ENCODE measurements at places on chromosomes 7 and 10.

DNA sequence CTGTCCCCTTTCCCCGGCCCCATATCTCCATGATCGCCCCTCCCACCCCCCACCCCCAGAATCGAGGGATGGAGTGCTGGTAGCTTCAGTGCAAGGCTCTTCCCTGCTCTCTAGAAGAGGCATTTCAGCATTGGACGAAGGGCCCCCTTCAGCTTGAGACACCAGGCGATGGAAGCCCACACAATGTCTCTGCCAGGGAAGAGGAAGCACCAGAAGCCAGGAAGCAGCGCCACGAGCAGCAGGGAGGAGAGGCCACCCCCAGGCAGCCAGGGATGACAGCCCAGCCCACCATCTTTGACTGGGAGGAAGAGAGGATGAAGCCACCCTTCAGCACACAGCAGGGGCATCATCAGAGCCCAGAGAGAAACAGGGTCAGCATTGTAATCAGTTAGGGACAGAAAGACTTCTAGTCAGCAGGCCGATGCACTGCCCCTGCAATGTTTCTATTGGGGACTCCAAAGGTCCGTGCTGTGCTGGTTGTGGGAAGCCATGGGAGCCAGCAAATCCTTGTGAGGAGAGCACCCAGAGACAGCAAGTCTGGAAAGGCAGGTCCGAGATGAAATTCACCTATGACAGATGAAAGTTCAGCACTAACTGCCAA is 15.7 kb downstream of the TMEM72 start:
- no peak for DNase-seq

GRCh38 chr7:83793558-83793957 is 144.6 kb upstream of the SEMA3E start:
- no peak for DNase-seq

DNA sequence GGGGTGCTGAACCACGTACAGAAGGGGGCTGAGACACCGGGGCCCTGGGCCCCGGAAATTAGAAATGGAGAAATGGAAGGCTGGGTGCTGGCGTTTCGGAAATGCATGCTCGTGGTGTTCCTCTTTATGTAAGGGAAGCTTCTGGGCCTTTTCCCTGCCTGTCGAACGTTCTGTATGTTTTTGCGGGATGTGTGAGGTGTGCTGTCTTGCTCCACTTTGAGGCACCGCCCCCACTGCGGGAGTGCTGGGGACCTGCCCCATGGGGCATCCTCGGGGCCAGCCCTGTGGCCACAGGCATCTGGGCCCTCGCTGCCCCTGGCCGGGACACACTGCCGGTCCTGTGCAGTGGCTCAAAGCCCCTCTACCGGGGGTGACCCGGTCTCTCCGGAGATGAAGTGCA is 1.7 kb upstream of the VENTX start:
- DNase-seq: no peak

GRCh38 chr7:106016331-106016730 is 53.3 kb downstream of the CDHR3 start:
- DNase-seq: no peak

DNA sequence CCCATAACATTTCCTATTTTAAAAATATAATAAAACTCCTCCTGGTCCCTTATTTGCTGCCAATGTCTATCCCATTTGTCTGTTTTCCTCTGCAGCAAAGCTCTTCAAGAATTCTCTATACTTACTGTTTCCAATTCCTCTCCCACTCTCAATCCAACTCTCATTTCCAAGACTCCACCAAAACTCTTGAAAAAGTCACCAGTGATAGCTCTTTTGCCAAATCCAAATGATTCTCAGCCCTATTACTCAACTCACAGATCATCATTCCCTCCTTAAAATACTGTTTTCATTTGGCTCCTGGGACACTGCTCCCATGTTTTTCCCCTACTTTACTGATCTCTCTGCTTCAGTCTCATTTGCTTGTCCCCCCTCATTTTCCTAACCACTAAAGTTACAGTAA is 139.4 kb downstream of the HIBADH start:
- no peak for DNase-seq

DNA sequence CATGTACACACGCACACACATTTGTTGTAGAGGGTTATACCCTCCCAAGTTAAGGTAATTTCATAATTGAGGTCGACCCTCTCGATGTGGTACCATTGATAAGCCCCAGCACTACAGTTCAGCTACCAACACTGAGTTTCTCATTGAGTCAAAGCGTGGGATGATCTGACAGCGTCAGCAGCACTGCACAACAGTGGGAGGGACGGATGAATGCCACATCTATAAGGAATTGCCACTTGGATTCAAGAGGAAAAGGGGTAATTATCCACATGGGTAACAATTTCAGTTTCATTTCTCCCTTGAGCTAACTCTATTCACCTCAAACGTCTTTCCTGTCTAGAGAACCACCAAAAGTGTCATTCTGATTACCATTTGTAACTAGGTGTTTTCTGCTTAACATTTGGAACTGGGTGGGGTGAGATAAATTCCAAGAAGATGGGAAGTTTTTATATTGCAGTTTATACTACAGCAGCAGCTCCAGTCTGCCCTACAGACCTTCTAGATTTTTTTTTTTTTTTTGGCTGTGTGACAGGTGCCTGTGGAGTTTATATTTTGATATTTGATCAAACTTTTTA is 342.9 kb downstream of the AUTS2 start:
- no peak for DNase-seq

DNA sequence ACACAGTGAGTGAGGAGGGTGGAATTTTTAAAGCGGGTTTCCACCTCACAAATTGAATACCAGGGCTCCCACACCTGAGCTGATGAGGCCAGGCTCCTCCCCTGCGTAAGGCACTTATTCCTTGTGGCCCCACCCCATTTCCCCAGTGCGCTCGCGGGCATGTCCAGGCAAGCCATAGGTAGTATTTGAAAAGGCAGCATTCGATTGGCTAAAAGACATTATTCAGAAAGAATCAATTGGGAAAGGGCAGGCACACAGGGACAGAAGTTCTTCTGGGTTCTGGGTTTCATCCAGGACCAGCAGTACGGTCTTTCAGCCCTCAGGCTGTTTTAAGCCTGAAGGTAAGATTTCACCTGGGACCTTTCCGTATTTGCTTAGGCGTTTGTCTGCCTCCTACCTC is 222.3 kb downstream of the BBS9 start:
- no peak for DNase-seq

GRCh38 chr7:45217358-45217757 is 59.8 kb downstream of the RAMP3 start:
- DNase-seq: peak; percentile 12

DNA sequence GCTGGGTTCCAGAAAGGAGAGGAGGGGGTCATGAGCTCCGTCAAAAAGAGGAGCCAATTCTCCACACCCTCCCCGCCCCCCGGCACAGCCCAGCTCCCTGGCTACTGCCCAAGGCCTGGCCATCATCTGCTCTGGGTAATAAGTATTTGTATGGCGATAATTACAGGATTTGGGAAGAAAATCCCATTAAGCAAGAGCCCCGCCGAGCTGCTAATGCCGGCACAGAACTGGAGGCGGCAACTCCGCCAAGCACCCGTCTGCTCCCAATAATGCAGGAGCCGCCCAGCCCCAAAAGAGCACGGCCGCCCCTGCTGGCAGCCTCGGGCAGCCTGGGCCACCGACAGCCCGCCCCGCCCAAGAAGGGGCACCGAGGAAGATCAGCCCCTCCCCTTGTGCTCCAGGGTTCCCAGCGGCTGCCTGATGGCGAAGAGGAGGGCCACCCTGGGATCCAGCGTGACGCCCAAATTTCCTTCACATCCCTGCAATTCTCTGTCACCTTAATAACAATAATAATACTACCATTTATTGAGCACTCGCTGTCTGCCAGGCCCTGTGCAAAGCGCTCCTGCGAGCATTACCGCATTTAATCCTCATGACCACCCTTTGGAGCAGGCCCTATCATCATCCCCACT is 5.9 kb downstream of the SLIT1 start:
- DNase-seq: peak; percentile 34

- peak; percentile 72 for DNase-seq
Observed at GRCh38 chr7:108211382-108212201, 81.4 kb upstream of the LAMB4 start.

DNA sequence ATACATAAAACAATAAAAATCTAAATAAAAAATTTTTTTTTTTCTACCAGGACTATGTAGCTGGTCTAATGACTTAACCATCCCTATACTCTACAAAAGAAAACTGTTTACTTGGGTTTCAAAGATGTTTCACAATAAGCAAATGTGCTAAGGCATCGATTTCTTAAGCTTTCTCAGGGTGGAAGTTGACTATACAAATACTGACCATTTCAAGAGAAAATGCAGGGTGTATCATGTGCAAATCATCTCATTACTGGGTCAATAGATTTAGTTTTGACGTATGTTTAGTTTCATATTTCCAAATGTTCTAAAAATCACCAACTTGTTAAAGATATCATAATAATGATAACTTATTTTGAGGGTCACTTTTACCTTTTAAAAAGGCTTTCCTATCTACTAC is 7.5 kb downstream of the NRP1 start:
- no peak for DNase-seq

DNA sequence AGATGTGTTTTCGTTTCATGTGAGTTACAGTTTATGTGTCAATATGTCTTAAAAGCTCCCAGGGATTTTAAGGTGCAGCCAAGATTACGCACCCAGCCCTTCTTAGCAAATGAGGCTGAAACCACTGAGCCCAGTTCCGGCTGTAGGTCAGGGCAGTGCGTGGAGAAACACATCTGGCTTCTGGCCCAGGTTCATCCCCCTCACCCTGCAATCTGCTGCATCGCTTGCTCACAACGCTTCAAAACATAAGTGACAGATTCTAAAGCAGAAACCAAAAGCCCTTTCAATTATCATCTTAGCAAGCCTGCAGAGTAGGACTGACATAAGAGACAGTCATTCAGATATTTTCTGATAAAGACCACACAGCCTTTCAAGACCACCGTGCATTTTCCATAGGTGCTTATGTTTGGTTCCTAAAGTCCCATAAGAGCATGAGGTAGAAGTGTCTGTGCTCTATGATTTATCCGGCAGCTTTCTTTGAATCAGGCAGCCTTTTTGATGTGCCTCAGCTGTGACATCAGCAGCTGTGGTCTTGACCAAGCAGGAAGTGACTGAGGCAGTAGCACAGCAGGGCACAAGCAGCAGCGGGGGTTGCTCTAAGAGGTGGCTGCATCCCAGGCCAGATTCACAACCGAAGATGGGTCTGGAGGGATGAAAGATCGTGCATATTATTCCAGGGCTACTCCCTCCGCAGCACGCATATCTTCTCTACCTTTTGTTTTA is 72.1 kb upstream of the LYZL2 start:
- peak; percentile 68 for DNase-seq

GRCh38 chr7:104779888-104780287 is 234.1 kb upstream of the KMT2E start:
- no peak for DNase-seq
